Gastrocnemius medialis (tissue), 4 donors: ENCODE measurements at places on chromosomes 6 and 20.

DNA sequence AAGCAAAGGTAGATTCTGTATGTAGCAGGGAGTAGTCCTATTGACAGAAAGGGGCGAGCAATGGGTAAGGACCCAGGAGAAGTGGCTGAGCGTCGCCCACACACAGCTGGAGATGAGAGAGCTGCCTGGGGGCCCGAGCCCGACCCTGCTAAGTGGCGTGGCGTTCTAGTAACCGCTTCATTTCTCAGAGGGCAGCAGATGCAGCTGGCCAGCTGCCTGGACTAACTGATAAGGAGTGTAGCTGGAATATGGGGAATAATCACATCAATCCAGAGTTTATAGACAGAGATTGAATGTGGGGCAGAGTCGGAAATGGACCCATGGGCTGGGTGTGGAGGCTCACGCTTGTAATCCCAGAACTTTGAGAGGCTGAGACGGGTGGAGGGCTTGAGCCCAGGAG, 64.4 kb downstream of the EZR start:
- no peak for DNase-seq

GRCh38 chr6:133467982-133468380, 226.8 kb downstream of the EYA4 start:
- DNase-seq, result no peak

DNA sequence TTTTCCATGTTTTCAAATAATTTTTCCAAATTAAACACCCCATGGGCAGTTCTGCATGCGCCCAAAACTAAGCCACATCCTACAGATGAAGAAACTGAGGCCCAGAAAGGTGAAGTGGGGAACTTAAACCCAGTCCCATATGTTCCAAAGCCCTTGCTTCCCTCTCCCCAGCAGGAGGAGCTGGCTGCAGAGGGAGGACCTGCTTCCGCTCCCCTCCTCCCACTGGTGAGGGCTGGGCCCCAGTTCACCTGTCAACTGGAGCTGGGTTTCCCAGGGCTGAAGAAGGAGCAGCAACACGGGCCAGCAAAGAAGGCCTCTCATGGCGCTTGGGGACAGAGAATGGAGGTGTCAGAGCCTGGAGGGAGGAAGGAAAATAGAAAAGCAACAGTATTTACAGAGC, 1.4 kb upstream of the RBPJL start:
- no peak for DNase-seq

DNA sequence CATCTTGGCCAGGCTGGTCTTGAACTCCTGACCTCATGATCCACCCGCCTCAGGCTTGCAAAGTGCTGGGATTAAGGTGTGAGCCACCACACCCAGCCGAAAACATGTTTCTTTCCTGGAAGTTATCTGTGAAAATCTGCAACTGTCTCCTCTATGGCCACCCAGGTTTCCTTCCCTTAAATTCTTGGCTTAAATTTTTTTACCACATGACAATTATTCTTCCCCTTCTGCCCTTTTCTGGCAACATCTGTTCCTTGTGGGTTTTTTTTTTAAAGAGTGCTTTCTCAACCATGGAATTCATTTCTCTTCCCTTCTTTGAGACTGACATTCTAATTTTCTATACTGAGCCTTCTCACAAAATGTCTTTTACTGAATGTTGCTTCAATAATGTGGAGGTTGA, 59.6 kb downstream of the DOK5 start:
- no peak for DNase-seq

DNA sequence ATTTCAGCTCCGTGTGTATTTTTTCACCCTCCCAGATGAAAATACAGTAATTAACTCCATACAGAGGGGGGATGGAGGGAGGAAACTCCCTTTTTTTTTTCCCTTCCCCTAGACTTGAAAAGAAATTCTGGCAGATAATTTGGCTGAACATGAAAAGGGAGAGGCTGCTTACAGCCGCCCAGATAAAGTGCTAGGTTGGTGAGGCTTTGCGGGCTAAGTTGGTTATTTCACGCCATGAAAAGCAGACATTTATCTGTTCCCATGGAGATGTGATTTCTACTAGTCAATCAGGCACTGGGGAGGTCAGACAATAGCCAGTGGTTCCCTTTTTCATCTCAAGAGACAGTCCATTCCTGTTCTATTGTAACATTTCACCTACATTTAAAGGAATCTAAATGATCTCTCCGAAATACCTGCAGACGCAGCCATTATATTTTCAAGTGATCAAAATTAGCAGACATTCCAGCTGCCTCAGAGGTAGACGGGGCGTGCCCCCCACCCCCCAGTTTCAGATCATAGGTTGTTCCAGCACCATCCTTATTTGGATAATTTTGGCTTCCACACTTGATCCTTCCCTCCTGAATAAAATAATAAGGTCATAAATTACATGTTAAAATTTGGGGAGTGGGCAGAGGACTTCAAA, 143.9 kb upstream of the ZNF217 start:
- no peak for DNase-seq
